Stimulated activated CD4-positive, alpha-beta T cell treated with anti-CD3 and anti-CD28 coated beads, Interleukin-15, amount 100 ng/mL, for 1 hour (primary cell): ENCODE measurements at places on chromosomes 7 and 10.

- DNase-seq: no peak
These were observed 52.5 kb upstream of the PPP2R2D start for GRCh38 chr10:131848296-131848695.

DNA sequence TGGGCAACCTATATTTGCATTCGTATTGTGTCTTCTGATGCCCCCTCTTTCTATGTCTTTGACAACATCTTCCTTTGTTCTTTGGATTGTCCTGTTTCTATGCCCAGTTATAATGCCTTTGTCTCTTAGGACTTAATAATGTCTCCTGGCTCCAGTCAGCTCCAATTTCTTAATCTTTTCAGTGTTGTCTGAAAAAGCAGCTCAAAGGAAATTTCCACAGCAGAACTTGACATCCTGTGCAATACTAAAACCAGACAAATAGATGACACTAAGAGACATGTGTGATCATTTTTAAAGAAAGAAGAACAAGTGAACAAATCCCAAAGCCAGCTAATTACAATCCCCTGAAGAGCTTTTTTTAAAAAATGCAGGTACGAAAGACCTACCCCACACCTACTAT is 47.7 kb upstream of the RNF148 start:
- no peak for DNase-seq

GRCh38 chr10:93417921-93418320 is 64.2 kb downstream of the MYOF start:
- no peak for DNase-seq

DNA sequence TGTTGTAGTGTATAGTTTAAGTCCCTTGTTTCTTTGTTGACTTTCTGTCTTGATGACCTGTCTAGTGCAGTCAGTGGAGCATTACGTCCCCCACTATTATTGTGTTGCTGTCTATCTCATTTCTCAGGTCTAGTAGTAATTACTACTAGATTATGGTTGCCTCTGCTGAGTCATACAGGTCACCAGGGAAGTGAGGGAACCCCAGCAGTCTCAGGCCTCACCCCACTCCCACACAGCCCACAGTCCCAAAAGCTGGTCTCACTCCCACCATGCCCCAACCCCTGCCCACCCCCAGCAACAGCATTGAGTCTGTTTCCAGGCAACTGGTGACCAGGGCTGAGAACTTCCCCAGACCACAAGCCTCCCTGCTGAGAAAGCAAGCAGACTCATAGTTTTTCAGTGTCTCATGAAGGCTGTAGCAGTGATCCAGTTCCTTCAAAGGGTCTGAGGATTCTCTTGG is 88.0 kb downstream of the PLXDC2 start:
- no peak for DNase-seq

- DNase-seq: no peak
These were observed 22.6 kb downstream of the ASAH2 start for GRCh38 chr10:50228672-50229071.

GRCh38 chr10:70125918-70126552 is 6.6 kb downstream of the AIFM2 start:
- DNase-seq: no peak

- no peak for DNase-seq
These were observed 40.4 kb downstream of the PDIA4 start for GRCh38 chr7:148987751-148988512.

GRCh38 chr7:53281312-53281711 is 245.9 kb downstream of the POM121L12 start:
- no peak for DNase-seq

DNA sequence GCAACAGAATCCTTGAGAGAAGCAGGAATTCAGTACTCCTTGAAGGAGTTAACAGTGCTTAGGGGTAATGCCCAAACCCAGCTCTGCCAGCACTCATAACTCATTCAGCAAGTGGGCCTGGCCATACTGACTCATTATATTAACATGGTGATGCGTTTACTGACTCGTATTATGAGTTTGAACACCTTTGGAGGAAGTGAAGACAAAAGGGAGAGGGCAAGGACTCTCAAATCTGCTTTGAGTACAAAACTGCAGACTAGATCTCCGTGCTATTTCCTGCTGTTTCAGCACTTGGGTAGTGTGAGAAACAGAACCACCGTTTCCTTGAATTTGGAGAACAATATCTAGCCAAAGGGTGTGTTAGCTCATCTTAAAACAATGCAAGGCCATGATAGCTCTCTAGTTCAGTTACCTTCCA is 30.8 kb downstream of the SLC16A9 start:
- DNase-seq: no peak
